AG04449 (cell line): ENCODE measurements at places on chromosomes 5 and 9.

DNA sequence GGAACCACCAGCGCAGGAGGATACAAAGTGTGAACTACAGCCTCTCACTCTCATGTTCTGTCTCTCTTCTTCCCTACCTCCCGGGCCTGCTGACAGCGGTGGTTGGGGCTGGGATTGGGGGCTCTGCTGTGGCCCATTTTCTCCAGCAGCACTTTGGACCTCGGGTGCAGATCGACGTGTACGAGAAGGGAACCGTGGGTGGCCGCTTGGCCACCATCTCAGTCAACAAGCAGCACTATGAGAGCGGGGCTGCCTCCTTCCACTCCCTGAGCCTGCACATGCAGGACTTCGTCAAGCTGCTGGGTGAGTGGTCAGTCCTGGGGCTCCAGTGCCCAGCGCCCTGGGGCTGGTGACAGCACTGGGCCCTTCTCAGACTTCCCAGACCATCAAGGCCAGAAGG lies 4.7 kb downstream of the PCYOX1L start:
- no peak for DNase-seq

DNA sequence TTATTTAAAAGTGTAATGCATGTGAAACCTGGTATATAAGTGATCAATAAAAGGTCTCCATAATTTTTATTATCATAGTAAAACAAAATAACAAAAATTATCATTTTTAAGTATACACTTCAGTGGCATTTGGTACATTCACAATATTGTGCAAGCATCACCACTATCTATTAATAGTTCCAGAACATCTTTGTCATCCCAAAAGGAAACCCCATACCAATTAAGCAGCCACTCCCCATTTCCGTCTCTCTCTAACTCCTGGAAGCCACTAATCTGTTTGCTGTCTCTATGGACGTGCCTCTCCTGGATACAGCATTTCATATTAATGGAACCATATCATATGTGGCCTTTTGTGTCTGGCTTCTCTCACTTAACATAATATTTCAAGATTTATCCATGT lies 7.6 kb downstream of the OLFML2A start:
- DNase-seq: no peak

DNA sequence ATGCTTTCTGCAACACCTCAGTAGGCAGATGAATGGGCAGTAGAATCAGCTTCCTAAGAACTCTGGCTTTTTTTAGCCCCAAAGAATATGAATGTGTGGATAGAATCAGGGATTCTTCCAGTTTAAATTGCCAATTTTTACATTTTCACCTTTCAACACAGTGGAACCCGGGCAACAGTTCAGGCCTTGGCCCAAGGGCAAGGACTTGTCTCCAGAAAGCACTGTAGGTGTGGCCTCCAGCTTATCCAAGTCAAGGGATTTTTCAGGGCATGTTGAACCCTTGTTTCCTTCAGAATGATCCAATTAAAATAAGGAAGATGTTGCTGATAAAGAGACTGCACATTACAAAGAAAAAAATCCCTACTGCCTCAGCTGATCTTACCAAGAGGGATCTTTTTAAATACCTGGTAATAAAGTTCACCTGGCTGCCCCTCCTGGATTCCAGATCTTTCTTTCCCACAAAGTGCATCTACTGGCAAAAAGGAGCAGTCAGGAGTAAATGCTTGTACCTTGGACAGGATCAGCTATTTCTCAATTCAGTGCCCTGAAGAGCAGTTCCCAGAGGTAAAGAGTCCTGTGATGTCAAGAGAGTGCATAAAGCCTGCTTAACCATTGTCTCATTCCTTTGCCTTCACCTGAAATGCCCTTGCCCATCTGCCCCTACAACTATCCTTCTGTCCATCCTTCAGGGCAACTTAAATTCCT lies 80.1 kb upstream of the PLPP6 start:
- no peak for DNase-seq

GRCh38 chr5:168869615-168870227 lies 290.6 kb upstream of the PANK3 start:
- DNase-seq: peak; percentile 44

DNA sequence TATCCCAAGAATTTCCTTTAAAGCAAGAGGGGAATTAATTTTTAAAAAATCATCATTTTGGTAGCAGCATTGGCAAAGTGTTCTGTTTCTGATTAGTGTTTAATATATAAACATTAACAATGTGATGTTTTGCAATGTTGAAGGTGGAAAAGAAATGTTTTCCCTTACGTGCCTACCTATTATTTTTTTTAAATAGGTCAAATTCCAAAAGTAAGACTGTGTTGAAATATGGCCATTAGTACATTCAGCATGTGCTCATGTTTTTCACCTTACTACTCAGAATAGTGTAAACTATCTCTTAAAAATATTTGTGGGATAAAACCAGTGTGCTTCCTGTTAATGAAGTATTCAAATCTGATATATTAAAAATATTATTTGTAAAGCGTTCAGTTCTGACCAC lies 3.3 kb downstream of the DOCK8 start:
- DNase-seq: no peak
